Hematopoietic multipotent progenitor cell treated with erythropoietin and hydrocortisone succinate and interleukin-3 and kit ligand, for 15 days (in vitro differentiated cells): ENCODE measurements at places on chromosomes 16 and 17.

GRCh38 chr16:49858200-49859124, 2.5 kb upstream of the ZNF423 start:
- no peak for DNase-seq

DNA sequence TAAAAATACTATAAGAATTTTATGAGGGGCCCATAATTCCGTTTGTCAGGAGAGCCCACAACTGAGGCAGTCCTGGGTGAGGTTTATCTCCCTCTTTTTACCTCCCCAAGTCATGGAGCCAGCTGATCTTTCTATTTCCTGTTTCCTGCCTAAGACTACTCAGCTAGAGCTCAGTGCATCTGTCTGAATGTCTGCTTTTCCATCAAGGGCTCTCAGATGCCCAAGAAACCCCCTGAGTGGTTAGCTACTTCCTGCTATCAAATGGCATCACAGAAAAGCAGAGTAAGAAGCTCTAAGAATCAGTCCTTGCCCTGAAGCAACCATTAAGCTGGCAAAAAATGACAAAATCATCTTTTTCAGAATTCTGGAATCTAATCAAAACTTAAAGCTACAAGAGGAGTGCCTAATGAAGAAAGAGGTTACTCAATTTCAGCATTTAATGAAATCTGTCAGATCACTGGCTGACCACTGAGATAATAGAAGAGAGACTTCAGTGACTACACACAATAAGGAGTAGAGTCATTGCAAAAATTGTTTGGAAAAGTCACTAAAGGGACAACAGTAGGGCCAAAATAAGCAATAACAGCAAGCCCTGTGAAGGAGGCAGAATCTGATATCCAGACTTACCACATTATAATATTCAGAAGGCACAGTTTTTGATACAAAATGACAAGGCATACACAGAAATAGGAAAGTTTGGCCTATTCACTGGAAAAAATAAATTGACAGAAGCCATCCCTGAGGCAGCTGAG, 150.1 kb downstream of the CYB561 start:
- DNase-seq = no peak

GRCh38 chr16:68086860-68087268, 1.7 kb downstream of the NFATC3 start:
- no peak for DNase-seq

DNA sequence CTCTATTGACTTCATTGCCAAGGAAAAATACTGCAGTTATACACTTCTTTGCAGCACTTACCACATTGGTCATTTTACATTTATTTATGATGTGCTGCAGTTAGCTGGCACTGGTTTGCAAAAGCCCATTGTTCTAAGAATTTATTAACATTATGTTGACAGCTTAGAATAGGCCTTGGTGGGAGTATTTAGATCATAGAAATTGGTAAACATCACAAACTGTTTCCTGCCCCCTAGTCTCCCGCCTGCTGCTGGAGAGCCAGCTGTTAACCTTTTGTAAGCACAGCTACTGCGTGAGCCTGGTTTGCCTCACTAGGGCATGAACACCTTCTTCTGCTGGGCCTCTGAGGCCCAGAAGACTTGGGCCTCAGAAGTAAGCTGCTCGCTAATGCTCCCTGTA, 651.4 kb upstream of the GOT2 start:
- no peak for DNase-seq

GRCh38 chr17:17603178-17603894, 11.8 kb upstream of the PEMT start:
- DNase-seq = no peak

- no peak for DNase-seq
These were observed 3.2 kb upstream of the SAMD14 start for GRCh38 chr17:50133028-50133768.

GRCh38 chr17:39562976-39563375, 44.7 kb downstream of the NEUROD2 start:
- no peak for DNase-seq

- no peak for DNase-seq
These were observed 36.6 kb downstream of the C16orf78 start for GRCh38 chr16:49410226-49410625.

GRCh38 chr16:57923841-57924240, 47.1 kb downstream of the CNGB1 start:
- DNase-seq = no peak

GRCh38 chr17:12296209-12296625, 275.5 kb downstream of the MAP2K4 start:
- DNase-seq = no peak

- no peak for DNase-seq
These were observed 30.0 kb downstream of the MYO18A start for GRCh38 chr17:29150161-29150560.

DNA sequence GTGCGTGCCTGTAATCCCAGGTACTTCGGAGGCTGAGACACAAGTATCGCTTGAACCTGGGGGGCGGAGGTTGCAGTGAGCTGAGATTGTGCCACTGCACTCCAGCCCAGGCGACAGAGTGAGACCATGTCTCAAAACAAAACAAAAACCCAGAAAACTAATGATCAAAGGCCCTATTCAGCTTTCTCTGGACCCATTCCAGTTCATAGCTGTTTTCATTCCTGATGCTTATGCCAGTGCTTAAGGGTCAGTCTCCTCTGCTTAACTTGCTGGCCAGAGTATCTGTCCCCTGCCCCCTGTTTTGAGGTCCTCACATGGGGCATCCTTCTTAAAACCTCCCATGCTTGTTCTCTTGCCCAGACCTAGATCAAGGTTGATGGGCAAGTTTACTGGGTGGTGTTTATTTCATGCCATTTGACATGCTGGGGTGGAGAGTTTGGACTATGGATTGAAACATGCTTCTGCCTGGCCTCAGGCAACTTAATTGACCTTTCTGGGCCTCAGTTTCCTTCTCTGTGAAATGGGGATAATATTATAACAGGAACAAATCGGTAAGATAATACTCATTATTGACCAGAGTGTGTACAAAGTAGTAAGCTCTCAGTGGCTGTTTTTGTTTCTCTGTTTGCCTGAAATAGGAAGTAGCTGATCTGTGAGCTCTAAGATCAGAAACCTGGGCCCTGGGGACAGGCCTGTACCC, 369.8 kb downstream of the CPPED1 start:
- DNase-seq = no peak

DNA sequence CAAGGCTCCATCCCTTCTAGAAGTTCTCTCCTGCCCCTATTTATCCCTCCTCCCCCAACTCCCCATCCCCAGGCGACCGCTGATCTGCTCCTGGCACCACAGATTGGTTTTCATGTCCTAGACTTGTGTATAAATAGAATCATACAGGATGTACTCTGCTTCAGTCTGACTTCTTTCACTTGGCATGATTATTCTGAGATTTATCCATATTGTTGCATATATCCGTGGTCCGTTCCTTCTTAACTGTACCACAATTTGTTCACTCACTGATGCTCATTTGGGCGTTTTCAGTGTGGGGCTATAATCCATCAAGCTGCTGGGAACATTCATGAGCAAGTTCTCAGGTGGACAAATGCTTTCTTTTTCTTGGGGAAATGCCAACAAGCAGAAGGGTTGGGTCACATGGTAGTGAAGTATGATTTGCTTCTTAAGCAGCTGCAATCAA, 23.9 kb downstream of the PITPNM3 start:
- DNase-seq = no peak
